ENCODE measurements at places on chromosomes 7 and 10.

GRCh38 chr7:417973-418601 is 101.6 kb downstream of the PDGFA start:
- DNase-seq = no peak

DNA sequence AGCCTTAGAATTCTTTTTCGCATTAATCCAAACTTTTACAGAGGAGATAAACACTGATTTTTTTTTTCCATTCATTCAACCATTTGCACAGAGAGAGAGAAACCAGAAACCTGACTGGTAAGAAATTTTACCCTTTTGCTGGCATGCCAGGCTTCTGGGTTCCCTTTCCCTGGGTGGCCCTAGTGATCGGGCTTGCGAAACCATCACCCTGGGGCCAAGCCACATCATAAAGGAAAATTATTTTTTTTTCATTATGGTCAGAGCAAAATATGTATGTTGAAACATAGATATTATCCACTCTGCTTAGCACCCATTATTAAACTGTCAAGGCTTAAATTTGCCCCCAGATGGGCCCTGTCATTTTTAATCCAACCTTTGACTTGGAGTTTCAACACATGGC is 55.4 kb upstream of the INHBA start:
- no peak for DNase-seq

- no peak for DNase-seq
These were observed 274.6 kb downstream of the ARL4A start for GRCh38 chr7:12961910-12962480.

DNA sequence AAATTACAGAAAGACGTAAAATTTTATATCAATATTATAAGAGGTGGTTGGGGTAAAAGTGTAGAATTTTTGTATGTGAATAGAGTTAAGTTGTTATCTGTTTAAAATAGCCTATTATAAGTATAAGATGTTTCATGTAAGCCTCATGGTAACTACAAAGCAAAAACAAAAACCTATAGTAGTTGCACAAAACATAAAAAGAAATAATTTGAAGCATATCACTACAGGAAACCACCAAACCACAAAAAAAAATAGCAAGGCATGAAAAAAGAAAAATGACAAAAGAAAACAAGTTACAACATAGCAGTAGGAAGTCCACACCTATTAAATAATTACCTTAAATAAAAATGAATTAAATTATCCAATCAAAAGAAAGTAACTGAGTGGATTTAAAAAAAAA is 12.4 kb upstream of the GSTK1 start:
- DNase-seq = no peak

DNA sequence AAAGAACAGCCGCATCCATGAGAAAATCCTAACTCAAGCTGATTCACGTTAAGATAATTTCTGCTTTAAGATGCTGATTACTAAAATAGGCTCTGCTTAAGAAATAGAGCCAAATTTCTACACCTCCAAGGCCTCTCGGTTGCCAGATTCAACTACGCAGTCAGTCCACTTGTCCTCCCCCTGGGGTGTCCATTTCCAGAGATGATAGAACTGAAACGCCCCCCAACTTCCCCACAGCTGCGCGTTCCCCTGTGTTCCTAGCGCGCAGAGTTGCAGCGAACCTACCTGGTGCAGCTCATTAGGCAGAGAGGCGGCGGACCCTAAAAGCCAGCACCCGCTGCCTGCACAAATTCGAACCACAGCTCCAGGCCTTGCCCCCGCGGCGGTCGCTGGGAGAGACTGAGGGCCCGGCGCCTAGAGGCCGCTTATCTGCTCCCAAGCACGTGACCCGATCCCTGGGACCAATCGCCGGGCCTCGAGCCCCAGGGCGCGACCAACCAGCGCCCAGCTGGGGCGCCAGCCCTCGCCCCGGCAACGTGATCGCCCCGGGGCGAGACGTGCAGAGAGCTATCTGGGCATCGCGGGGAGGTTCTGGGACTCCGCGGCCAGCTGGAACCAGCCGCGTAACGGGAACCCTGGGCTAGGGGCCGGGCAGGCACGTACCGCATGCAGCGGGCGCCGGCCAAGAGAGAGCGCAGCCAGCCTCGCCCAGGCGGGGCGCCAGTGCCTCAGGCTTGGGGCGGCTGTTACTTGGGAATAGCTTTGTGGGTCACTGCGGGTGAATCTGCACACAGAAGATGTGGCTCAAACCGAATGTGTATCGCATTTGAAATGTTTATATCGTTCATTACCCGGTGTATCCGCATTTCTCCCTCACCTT is at the start of gene PPP1R3C:
TSS of gene PPP1R3C (minus strand) at position 401 of the 880 bp plus-strand sequence. CDS start at position 299, 102 bp downstream.
- peak; percentile 74 for DNase-seq

GRCh38 chr7:80760292-80760691 is 121.8 kb downstream of the CD36 start:
- no peak for DNase-seq

- peak; percentile 76 for DNase-seq
These were observed 73.9 kb downstream of the CXCL12 start for GRCh38 chr10:44310762-44311562.

DNA sequence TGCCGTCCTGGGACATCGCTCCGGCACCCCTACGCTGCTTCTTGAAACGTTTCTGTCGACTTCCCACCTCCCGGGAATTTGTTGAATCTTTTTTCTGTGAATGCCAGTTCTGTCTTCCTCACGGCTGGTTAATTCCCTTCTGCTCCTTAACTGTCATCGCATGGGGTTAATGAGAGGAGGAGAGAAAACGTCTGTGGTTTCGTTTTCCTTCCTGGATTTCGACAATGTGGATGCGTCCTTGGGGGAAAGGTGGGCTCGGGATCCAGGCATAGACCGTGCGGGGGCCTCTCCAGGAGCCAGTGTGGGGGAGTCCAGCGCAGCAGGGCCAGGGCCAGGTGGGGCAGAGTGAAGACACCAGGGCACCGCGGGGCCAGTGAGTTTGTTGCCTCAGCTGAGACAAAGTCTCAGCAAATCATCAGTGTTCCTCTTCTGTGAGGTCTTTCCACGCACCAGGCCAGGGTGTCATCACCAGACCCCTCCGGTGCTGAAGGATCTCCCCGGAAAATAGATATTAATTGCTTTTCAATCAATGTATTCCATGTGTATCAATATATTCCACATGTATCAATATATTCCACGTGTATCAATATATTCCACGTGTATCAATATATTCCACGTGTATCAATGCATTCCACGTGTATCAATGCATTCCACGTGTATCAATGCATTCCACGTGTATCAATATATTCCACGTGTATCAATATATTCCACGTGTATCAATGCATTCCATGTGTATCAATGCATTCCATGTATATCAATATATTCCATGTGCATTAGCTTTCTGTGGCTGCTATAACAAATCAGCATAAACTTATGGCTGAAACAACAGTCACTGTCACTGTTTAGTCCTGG is 33.7 kb upstream of the CFAP46 start:
- no peak for DNase-seq

GRCh38 chr10:48684792-48685623 is at the start of gene WDFY4:
TSS of gene WDFY4 (plus strand) at chr10:48684873. CDS start at chr10:48709733, 24,860 bp downstream.
- DNase-seq = no peak

GRCh38 chr7:83427884-83428283 is 221.1 kb downstream of the SEMA3E start:
- no peak for DNase-seq

- no peak for DNase-seq
These were observed 72.3 kb downstream of the AMPH start for GRCh38 chr7:38558761-38559345.

GRCh38 chr10:29181936-29182335 is 106.9 kb upstream of the LYZL1 start:
- DNase-seq = no peak

DNA sequence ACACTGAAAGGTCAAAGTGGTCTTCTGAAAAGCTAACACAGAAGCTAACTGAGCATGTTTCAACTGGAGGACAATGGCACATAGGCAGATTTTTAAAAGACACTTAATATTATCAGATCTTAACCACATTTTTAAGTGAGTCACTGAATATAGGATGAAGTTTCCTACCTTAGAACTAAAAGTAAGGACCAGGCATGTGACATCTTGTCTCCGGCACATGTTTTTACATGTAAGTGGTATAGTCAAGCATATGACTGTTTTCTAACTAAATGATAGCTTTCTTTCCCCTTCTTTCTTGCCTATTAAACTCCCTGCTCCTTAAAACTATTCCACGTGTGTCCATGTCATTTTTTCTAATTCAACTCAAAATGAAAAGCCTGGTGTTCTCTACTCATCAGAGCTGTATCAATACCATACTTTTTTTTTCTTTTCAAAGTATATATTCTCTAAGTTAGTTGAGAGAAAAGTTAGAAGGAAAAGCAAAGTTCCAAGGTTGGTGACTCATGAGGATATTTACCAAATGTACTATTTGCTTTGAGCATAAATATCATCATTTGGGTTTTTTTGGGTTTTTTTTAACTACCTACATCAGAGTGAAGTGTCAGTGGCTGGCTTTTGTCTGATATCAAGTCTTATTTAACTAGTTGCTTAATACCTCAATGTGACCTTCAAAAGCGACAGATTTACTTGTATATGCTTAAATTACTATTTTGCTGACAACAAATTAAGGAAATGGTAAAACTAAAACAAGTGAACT is 127.5 kb downstream of the CRPPA start:
- DNase-seq = no peak

DNA sequence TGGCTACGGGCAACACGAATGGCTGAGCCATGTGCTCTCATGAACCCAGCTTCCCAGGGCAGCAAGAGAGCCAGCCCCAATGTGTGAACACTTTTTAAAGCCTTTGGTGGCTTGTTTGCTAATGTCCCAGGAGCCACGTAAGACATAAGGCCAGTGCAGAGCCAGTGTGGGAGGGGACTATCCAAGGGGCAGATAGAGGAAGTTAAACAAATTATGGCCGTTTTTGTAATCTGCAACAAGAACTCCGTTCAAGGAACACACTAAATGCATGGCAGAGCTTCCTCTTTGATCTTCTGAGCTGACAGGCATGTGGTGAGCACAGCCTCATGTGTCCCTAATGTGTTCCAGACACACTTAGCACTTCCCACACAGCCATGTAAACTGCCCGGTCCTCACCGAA is 133.3 kb downstream of the TEX36 start:
- no peak for DNase-seq

DNA sequence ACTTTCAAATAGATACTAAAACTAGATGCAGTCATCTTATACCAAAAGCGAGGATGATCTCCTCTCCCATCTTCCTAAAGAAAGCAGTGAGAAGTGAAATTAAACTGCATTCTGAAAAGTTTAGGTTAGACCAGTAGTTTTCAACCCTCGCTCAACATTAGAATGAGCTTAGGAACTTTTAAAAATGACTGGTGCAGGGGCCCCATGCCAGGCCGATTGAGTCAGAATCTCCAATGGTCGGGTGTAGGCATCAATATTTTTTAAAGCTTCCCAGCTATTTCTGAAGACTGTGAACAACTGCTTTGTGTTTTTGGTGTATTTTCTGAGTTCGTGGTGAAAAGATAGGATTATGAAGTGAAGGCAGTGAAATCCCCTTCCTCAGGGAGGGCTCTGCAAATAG is 146.0 kb downstream of the VTI1A start:
- DNase-seq = no peak

GRCh38 chr10:62433181-62433692 is 59.1 kb downstream of the ZNF365 start:
- DNase-seq = peak; percentile 80

- DNase-seq = no peak
These were observed 48.9 kb downstream of the ZCCHC24 start for GRCh38 chr10:79396520-79396919.

DNA sequence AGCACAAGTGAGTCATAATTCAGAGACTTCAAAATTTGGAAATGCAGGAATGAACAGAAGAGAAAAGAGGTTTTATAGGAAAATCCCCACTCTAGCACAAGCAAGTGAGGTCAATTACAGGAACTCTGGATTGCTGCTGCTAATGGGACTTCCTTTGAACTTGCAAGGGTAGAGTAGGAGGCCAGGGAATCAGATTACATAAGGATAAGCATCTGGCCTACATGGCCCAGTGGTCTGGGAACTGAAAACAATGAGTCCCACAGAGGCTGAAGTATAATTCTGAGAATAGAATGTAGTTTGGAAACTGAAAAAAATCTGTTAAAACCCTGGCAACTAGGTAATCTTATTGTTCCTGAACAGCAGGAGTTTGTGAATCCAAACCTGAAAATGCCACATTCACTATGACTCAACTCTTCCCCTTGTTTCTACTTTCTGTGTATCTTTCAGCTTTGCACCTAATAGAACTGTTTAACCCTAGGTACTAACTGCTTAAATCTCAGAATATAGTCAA is 66.5 kb downstream of the CTNNA3 start:
- no peak for DNase-seq

GRCh38 chr10:82282782-82283456 is 407.9 kb downstream of the NRG3 start:
- DNase-seq = no peak

- DNase-seq = no peak
These were observed 43.0 kb downstream of the GNA12 start for GRCh38 chr7:2800931-2801688.

DNA sequence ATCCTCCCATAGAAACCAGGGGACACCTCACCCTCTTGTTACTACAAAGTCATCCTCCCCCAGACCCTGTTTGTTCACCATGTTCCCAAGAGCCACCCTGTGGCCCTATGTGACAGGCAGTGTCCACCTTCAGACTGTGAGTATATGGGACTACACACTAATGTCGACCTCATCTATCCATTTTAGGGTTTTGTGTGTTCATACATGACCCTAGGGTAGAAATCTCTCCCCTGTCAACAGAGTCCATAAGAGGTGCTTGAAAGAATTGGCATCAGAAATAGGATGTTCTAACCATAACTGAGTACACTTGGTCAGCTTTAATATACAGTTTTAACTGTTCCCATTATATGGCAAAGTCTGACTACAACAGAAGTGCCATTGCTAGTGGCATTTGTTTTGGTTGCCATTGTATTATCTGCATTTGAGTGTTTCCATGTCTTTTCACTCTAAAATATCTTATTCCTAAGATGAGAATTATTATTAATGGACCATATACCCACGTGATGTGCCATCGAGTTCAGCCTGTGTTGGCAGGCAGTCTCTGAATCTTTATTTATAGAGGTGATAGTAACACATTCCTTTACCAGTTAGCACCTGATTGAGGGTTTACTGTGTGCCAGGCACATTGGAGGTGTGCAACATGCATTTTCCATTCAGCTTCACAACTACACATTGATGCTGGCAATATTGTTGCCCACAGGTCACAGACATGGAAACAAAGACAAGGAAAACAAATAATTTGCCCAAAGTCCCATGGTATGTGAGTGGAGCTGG is 590.6 kb upstream of the IGFBP3 start:
- no peak for DNase-seq

DNA sequence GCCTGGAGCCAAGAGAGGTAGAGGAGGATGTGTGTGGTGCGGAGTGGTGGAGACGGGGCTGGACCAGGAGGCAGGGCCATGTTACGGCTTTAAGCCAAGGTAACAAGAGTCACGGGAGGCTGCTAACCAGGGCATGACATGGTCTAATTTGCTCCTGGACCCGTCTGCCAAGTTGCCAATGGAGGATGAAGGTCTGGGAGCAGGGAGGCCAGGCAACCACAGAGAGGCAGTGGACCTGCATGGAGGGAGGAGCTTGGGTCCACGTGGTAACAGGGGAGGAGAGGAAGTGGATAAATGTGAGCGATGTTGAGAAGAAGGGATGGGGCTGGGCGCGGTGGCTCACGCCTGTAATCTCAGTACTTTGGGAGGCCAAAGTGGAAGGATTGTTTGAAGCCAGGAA is 31.0 kb downstream of the SRRM3 start:
- DNase-seq = no peak
